Right renal pelvis (tissue), 4 donors: ENCODE measurements at places on chromosomes 11 and 22.

DNA sequence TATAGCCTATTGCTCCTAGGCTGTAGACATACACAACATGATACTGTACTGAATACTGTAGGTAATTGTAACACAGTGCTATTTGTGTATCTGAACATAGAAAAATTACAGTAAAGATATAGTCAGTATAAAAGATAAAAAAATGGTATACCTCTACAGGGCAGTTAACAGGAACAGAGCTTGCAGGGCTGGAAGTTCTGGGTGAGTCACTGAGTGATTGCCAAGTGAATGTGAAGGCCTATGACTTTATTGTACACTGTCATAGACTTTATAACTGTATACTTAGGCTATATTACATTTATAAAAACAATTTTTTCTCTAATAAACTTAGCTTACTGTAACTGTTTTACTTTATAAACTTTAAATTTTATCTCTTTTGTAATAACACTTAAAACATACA is 332.4 kb upstream of the ARHGAP42 start:
- DNase-seq = no peak

DNA sequence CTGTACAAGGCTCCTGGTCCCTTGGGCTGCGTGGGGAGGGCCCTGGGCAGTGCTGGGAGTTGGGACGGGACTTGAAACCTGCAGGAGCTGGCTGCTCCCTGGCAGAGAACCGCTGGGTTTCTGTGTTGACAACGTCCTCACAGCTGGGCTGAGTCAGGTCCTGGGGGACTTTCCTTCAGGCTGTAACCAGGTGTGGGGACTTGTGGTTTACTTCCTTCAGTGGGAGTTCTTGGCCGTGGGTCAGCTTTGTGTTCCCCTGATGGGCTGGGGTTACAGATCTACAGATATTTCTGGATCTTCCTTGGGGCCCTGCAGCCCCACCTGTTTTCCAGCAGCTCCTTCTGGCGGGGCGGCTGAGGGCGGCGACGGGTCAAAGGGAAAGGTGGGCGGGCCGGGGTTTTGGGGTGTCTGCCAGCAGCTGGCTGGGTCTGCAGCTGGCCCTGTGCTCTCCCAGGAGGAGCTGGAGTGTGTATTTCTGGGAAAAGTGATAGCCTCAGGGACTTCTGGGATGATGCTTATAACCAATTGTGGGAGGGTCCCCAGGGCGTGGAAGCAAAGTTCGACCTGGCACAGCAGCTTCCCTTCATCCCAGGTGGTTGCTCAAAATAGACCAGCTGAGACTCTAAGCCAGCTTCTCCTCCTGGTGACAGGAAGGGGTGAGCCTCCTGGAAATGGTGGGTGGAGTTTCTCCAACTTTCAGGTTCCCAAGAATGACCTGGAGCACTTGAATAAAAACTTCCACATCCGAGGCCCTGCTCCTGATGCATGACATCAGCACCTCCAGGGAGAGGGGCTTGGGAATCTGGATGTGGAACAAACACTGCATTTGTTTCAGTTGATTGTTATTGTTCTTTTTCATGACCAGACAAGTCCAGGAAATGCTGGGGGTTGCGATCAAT is 19.1 kb downstream of the ST14 start:
- no peak for DNase-seq

- peak; percentile 43 for DNase-seq
Measured at GRCh38 chr11:74255741-74256375, 55.6 kb downstream of the P4HA3 start.

- no peak for DNase-seq
Measured at GRCh38 chr11:112165049-112165448, 1.2 kb upstream of the IL18 start.

GRCh38 chr11:128482512-128483191 is 104.7 kb downstream of the ETS1 start:
- no peak for DNase-seq

- DNase-seq = no peak
Measured at GRCh38 chr11:60504219-60504905, 10.8 kb upstream of the MS4A13 start.

DNA sequence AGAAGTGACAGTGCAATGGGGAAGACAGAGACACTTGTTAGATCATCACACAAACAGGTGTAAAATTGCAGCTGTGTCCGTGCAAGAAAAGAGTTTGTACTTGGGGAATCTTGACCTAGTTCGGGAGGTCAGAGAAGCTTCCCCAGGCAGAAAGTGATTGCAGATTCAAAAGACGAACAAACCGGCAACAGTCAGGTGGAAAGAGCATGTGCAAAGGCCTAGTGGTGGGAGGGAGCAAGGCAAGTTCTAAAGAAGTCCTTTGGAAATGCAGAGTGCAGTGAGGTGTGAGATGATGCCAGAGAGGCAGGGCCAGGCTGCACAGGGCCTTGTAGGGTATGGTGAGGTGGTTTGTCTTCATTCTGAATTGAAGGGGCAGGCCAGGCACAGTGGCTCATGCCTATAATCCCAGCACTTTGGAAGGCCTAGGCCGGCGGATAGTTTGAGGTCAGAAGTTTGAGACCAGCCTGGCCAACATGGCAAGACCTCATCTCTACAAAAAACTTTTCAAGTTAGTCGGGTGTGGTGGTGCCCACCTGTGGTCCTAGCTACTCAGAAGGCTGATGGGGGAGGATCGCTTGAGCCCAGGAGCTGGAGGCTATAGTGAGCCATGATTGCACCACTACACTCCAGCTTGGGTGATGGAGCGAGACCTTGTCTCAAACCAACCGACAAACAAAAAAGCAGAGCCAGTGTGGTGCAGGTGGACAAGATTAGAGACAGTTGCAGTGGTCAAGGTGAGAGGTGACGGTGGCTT is 1.9 kb upstream of the ESS2 start:
- DNase-seq = no peak

GRCh38 chr11:42837994-42838393 is 473.8 kb upstream of the API5 start:
- DNase-seq = no peak

GRCh38 chr22:39959640-39960447 is at the start of gene TMA7B:
TSS of gene TMA7B (plus strand) at chr22:39960397. CDS start at chr22:39964375, 3,978 bp downstream.
- no peak for DNase-seq

- no peak for DNase-seq
Measured at GRCh38 chr22:16949561-16949960, 58.5 kb downstream of the GAB4 start.

DNA sequence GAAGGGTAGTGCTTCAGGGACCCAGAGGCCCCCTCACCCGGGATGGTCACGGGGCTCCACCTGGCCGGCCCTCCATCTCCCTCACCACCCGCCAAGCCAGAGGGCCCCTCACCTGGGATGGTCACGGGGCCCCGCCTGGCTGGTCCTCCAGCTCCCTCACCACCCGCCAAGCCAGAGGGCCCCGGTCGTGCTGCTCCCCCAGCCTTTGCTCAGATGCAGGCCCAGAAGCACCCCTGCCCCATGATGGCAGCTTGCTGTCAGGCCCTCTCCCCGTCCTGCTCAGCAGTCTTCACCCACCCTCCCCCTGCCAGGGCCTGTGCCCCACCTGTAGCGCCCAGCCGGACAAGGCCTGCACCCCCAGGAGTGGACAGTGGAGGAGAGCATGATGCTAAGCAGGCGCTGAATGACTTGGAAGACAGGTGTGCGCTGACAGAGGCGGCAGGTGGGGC is 7.3 kb downstream of the DENND6B start:
- no peak for DNase-seq

DNA sequence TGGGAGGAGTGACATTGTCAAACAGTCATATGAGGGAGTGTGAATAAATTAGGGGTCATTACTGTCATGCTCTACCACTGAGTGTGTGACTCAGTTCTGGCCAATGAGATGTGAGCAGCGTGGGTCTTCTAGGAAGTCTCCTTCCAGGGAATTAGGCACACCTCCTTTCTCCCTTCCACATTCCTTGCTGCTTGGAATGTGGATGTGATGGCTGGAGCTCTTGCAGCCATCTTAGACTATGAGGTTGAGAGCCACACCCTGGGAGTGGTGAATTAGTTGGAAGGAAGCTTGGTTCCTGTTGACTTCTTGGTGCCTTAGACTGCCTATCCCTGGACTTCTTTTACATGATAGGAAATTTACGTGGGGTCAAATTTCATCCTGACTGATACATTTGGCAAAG is 36.5 kb upstream of the SMIM38 start:
- DNase-seq = no peak

- DNase-seq = peak; percentile 33
Measured at GRCh38 chr11:113952070-113952469, 22.8 kb upstream of the HTR3A start.

- no peak for DNase-seq
Measured at GRCh38 chr11:30583476-30584280, 2.5 kb downstream of the MPPED2 start.

- no peak for DNase-seq
Measured at GRCh38 chr11:59218893-59219292, 6.2 kb upstream of the MPEG1 start.

DNA sequence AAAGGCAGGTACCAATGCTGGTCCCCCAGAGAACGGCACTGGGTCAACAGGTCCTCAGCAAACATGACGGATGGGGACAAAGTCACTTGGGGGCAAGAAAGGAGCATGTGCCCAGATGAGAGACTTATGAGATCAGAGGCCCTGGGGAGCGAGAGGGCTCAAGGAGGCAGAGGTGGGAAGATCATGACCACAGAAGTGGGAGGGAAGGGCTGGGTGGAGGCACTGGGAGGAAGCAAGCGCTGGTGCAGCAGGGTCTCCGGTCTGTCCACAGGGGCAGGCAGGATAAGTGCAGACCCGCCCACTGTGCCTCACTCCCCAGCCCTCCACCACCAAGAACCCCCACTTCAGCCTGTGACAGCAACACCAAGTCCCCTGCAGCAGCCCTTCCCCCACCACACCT is 10.9 kb downstream of the ELFN2 start:
- no peak for DNase-seq

- no peak for DNase-seq
Measured at GRCh38 chr22:22813126-22814075, 74.2 kb upstream of the IGLL5 start.

- DNase-seq = no peak
Measured at GRCh38 chr11:86663761-86664160, 8.7 kb downstream of the ME3 start.

DNA sequence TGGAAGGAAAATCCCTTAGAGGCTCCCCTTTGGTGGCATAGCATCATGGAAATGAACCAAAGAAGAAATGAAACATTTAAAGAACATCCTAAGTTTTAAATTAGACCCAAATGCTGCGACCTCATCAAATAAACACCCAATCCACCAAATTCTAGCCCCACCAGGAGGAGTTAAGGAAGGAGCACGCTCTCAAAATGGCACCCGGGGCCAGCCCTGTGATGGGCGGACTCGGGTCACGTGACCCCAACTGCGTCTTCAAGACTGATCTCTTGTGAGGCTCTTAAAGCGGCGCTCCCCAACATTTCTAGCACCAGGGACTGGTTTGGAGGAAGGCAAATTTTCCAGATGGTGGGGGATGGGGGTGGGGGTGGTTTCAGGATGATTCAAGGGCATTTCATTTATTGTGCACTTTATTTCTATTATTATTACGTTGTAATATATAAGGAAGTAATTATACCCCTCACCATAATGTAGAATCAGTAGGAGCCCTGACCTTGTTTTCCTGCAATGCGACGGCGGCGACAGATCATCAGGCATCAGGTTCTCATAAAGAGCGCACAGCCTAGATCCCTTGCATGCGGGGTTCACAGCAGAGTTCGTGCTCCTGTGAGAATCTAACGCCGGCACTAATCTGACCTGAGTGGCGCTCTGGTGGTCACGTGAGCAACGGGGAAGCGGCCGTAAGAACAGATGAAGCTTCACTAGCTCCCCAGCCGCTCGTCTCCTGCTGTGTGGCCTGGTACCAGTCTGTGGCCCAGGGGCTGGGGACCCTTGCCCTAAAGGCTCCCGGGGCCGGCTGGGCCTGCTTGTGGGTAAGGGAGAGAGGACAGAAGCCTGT is 90.6 kb upstream of the SLC22A12 start:
- no peak for DNase-seq

DNA sequence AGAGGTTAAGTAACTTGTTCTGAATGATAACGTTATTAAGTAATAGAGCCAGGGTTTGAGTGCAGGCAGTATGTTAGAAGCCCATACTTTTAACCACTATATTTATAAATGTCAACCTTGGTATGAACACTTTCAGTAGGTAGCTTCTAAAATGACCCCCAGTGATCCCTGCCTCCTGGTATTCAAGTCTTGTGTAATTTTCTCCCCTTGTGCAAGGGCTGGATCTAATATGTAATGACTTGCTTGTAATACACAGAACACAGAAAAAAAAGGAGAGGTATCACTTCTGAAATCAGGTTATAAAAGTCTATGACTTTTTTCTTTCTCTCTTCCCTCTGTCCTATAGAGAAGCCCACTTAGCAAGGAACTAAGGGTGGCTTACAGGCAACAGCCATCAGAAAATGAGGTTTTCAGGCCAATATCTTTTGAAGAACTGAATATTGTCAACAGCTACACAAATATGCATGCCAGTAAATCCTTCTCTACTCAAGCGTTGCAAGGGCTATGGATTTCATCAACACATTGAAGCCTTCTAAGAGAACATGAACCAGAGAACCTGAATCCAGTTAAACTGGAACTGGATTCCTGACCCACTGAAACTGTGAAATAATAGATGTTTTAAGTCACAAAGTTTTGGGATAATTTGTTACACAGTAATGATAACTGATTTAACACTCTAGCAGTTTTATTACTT is 712.3 kb downstream of the METTL15 start:
- no peak for DNase-seq

DNA sequence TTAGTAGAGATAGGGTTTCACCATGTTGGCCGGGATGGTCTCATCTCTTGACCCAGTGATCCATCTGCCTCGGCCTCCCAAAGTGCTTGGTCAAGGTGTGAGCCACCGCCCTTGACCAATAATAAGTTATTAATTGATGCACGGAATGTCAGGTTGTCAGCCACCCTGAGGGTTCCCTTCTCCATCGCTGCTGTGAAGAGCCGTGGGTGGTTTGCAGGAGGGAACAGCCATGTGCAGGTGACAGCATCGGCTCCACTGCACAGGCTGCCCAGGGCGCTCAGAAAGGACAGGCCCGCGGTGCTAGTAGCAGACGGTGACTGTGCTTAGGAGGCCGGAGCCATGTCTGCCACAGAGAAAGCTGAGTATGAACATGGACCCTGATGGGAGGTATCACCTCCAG is 814.0 kb downstream of the BRD1 start:
- DNase-seq = no peak

DNA sequence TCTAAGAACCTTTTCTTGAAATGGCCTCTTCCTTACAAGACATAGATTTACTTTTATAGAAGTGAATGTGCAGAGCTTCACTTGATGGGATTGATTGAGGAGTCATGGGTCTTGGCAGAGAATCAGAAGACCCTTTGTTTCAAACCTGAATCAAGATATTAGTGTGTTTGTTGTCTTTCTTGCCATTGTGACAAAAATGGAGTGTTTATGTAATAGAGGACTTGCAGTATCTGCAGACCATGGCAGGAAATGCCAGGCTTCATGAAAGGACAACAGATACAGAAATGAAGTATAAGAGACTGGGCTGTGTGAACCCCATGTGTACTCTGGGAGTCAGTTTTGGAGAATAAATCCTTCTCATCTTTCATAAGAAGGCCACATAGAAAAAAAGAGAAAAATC is 72.9 kb upstream of the HORMAD2 start:
- DNase-seq = no peak

DNA sequence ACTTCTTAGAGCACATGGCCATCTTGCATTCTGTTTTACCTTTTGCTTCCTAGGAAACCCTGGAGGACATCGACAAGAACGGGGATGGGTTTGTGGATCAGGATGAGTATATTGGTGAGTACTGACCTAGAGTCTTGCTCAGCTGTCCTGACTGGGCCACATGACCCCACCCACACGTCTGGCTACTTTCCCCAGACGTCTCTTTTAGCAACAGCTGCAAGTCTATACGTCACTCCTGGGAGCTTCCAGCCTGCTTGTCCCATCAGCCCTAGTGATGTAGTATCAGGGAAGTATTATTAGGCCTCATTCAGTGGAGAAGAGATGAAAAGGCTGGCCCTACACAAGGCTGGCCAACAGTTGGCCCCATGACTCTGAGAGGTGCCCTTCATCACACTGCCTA is 9.6 kb downstream of the RCN1 start:
- no peak for DNase-seq
